Stimulated activated CD4-positive, alpha-beta T cell treated with anti-CD3 and anti-CD28 coated beads, TNF-alpha, amount 100 ng/mL, for 1 hour (primary cell): ENCODE measurements at places on chromosomes 5 and 9.

DNA sequence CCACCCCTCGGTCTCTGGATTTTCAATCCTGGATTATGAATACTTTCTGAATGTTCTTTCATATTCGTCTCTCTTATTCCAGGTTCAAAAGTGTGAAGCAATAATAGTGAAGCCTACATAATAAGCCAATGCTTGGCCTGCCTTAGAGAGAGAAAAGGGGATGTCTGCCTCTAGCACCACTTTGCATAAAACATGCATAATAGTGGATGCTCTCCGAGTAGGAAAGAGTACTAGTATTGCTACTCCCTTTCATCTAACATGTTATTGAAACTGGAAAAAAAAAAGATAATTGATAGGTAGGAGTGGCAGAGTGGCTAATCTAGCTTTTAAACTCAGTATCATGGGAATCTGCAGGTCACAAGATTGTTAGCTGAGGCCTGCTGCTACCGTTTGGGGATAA, 158.1 kb downstream of the SPATA31D1 start:
- DNase-seq = no peak

DNA sequence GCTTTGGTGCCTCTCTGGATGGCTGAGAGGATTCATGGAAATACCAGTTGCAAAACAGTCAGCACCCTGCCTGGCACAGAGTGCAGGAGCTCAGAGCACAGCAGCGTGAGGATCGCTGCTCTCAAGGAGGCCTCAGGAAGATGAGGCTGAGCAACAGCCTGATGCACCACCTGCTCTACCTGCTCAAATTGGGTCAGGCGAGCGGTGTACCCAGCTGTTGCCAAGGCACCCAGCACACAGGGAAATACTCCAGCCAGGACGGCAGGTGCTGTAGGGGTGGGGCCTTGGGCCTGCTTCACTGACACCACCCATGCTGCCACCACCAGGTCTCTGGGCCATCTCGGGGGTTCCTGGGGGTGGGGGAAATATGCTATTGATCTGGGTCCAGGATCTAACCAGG, 4.3 kb downstream of the EEIG1 start:
- no peak for DNase-seq

DNA sequence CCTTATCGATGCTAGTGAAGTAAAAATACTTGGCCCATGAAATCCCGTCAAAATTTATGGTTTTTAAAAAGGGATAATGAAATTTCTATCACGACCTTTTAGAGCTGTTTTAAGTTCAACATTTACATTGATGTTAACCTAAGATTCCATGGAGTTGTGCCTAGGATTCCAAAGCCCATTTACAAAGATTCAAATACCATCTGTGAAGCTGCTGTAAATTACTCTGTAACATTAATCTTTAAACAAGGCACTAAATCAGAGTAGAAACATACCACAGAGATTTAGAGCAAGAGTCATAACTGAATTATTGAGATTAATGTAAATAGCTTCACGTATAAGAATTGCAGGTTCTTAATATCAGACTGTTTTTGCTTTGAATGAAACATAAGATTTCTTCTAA, 17.7 kb downstream of the POU5F2 start:
- DNase-seq = no peak

- DNase-seq = no peak
Observed at GRCh38 chr5:32066448-32066847, 107.7 kb downstream of the GOLPH3 start.

- DNase-seq = no peak
Observed at GRCh38 chr5:83577036-83577636, 105.6 kb downstream of the VCAN start.

- DNase-seq = no peak
Observed at GRCh38 chr5:72857396-72857795, 40.9 kb downstream of the TNPO1 start.

DNA sequence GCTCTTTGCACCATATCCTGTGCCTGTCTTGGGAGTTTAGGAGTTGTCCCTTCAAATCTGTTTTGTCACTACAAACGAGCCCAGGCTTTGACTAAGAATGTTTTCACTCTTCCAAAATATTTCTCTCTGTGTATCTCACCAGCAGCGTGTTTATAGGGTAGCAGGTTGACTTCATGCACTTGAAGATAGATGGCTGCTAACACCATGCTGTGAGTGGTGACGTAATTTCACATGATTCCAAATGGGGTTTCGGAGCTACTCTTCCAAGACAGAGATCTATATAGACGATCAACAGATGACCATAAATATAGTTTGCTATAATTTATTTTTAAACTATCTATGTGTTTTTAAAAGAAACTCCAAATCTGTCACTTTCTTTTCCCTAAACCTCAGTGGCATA, 30.6 kb downstream of the RORB start:
- no peak for DNase-seq
